ENCODE measurements at places on chromosomes 6 and 20.

- no peak for DNase-seq
Measured at GRCh38 chr6:116741571-116741970, 23.9 kb downstream of the FAM162B start.

DNA sequence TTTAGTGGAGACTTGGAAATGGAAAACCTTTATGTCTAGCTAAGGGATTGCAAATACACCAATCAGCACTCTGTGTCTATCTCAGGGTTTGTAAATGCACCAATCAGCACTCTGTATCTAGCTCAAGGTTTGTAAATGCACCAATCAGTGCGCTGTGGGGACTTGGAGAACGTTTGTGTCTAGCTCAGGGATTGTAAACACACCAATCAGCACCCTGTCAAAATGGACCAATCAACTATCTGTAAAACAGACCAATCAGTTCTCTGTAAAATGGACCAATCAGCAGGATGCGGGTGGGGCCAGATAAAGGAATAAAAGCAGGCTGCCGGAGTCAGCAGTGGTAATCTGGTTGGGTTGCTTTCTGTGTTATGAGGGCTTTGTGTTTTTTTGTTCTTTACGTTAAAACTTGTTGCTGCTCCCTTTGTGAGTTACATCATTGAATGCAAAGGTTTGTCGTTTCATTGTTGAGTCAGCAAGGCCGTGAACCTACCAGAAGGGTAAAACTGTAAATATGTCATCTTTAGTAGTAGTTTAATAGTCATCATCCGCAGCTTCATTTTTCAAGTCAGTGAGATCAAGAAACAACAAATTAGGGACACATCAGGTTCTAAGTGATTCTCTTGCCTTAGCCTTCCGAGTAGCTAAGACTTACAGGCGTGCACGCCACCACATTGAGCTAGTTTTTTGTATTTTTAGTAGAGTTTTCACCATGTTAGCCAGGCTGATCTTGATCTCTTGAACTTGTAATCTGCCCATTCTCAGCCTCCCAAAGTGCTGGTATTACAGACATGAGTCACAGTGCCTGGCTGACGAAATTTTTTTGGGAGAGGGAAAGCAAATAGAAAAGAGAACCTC lies 22.7 kb upstream of the NUP153 start:
- DNase-seq, result no peak

DNA sequence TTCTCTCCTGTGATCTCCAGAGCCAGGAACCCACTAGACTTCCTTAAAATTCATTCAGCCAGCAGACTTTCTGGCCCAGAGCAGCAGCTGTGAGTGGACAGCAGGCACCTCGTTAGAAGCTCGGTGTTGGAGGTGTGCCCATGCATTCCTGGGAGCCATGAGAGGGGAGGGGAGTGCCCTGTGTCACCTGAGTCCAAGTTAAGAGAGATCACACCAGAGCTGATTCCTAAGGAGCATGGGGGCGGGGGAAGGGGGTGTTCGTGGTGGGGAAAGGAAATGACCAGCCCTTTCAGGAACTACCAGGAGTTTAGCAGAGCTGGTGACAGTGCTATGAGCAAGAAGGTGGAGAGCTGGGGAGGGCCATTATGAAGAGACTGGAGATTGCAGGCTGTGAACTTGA lies 46.9 kb downstream of the GFRA4 start:
- DNase-seq, result no peak

DNA sequence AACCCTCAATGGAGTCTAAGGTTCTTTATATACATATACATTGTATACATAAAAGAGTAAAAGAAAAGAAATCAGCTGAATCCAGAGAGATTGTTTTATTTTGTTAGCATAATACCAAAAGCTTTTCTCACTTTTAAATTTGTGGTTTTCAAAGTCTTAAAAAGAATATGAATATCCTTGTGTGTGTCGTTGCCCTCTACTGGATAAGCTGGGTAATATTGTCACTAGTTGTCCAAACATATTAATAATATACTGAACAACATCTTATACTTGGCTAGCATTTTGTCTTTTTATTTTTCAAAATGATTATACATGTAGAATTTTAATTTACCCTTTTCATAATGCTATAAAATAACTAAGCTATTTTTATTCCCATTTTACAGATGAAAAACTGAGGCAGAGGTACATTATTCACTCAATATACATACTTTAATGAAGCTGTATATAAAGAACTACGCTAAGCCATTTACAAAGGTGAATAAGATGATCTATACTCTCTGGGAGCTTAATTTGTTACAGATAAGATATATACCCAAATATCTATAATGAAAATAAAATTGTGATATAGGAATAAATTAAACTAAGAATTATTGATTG lies 531.7 kb downstream of the TFAP2B start:
- no peak for DNase-seq

GRCh38 chr6:63295553-63296194 lies 24.1 kb downstream of the LGSN start:
- no peak for DNase-seq

DNA sequence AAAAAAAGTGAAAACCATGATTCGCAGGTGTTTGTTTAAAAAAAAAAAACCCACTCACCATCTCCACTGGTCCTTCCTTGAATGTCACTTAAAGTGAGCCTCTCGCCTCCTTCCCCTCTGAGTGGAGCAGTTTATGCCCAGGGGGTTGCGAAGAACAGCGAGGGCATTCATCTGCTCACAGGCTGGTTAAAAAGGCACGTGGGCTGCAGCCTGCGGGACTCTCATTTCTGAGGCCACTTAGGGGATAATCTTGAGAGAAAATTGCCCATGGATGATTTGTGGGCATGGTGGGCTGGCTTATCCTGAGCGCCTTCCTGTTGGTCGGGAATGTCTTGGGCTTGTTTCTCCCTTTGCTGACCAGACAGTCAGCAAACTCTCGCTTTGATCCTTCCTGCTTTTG lies 18.9 kb downstream of the BCAS4 start:
- DNase-seq, result no peak

DNA sequence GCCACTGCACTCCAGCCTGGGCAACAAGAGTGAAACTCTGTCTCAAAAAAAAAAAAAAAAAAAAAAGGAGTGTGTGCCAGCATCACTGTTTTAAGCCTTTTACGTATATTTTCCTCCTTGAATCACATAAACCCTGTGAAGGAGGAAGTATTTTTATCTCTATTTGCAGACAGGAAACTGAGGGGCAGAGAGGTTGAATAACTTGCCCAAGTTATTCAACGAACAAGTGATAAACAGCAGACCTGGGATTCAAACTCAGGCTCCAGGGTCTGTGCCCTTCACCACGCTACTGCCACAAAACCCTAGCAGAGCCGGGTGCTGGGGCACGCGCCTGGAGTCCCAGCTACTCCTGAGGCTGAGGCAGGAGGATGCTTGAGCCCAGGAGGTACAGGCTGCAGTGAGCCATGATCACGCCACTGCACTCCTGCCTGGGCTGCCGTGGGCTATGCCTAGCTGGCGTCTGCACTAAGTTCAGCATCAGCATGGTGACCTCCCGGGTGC lies 9.4 kb upstream of the AVP start:
- no peak for DNase-seq

DNA sequence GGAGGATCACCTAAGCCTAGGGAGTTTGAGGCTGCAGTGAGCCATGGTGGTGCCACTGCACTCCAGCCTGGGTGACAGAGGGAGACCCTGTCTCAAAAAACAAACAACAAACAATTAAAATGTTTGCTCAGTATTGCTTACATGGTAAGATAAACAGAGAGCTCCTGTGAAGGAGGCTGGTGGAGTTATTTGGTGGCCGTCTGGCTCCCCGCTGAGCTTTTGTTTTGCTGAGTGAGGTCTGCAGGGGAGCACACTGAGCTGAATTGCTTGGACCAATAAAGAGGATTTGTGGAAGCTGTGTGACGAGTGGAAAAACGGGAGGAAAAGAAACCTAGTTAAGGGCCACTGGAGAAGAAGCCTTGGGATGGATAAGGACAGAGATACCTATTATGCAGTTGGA lies 41.1 kb upstream of the BMP6 start:
- no peak for DNase-seq

DNA sequence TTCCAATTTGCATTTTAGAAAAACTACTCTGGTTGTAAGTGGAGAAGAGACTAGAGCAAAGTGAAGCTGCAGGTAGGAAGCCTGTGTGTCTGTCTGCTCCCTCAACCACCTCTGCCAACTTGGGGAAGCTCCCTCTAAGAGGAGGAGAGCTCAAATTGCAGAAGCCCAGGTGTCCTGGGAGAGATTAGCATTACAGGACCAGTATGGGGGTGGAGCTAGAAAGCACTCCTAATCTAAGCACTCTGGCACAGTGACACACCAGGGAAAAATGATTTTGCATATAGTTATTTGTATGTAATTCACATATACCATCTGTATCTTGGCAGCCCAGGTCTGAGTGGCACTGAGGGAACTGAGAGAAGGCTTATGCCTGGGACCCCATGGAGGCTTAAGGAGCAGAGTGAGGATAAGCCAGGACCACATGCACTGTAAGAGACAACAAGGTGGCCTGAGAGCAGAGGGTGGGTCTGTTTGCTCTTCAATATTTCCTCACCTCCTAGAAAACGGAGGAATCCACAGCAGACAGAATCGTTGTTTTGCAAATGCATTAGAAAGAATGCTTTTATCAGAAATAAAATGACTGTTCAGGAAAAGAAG lies 13.6 kb downstream of the GSTA2 start:
- DNase-seq, result no peak

- DNase-seq, result peak; percentile 49
Measured at GRCh38 chr6:90362318-90362717, 65.7 kb upstream of the BACH2 start.

DNA sequence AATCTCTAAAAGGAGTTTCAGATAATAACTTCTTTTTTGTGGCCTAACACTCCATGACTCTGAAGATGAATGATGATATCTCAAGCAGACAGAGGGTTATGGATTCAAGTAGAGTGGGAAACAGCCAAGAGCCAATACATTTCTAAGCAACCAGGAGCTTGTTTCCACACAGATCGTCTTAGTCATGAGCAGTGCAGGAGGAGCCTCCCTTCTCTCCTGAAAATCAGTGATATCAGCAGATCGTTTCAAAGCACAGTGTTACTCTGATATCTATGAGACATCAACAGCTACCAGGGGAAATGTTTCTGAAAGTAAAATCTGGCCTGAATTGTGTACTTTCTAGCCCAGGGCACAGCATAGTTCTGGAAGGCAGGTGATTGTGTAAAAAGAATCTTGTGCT lies 11.5 kb downstream of the ADGRG6 start:
- DNase-seq, result peak; percentile 96

DNA sequence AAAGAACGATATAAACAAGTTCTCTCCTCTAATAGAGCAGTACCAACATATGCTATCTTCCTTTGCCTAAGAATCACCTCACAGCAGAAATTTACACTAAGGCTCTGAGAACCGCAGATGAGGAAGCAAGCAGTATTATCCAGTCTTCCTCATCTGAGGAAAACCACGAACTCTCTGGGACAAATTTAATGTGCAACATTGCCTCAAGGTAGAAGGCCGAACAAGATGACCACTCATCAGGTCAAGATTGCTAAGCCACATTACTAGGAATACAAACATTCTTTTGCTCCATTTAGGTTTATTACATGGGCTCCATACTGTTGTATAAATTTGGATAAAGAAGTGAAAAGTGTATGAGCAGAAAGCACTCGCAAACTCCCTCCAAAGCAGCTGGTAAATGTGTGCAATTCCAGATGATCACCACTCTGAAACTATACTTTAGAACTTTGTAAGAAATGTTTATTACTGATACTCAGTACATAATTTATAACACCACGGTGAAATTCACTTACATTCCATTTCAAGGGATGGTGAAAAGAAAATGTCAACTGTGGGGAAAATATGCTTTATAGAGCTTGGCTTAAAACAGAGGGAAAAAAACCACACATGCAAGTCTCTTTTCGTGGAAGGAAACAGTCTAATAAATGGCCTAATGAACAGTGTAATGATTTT lies 398.4 kb downstream of the BTBD9 start:
- no peak for DNase-seq

GRCh38 chr6:106823732-106824351 lies 150.7 kb downstream of the CD24 start:
- no peak for DNase-seq

GRCh38 chr6:133804265-133804664 lies 84.6 kb upstream of the TCF21 start:
- DNase-seq, result peak; percentile 84

DNA sequence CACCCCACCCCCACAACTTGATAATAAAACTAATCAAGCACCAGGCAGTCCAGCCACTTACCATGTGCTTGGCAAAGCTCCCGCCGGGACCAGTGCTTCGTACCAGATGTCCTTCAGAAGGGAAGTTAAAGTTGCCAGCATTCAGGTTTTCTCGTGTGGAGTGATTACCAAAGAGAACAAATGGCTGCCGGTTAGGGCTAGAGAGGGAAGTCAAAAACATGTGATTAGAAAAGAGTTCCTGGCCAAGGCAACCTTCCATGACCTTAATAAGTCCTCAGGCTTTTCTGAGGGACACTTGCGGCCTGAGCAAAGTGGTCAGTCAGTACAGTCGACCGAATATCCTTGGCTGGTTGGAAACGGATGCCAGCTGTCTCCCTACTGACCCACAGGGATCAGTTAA lies 67.0 kb downstream of the DNAAF9 start:
- DNase-seq, result peak; percentile 8

DNA sequence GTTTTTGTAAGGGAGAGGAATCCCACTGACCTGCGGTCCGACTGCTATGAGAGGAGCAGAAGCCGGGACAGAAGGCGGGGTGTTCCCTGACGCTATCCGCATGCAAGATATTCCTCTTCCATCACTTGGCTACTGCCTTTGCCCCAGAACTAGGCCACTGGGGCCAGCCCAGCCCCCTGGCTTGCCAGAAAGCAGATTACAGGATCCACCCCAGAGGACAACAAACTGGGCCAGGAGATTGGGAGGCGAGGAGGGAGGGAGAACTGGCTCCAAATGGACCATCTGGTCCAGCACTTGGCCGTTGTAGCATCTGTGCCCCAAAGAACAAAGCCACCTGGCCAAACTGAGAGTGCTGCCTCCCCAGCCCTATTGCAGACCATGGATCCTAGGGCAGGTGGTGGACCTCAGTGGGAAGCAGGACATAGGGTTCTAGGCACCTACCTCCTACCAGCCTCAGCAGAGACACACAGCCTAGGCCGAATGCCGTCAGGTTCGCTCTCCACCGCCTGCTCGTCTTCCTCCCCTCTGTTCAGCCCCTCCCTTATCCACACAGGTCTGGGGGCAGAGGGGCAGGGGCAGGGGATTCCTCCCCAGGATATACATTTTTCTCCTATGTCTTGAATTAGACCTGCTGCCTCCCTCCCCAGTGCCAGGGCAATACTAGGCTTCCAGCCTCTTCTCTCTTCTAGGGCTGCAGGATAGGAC lies 4.0 kb downstream of the MDGA1 start:
- no peak for DNase-seq

DNA sequence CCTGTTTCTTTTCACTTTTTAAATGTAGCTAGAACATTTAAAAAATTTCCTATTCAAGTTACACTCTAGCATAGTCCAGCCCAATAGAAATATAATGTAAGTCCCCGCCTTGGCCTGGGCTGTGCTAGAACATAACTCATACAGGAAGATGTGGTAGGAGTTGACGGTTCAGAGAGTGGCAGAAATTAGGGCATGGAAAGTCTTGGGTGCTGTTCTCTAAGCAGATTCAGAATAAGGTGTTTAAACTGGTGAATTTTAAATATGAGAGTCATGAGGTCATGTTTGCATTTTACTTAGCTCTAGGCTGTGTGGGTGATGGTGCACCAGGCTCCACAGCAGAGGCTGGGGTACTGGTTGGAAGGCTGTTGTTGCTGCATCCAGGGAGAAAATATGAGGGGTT lies 256.5 kb downstream of the FARS2 start:
- no peak for DNase-seq

GRCh38 chr6:7628909-7629308 lies 38.9 kb downstream of the SNRNP48 start:
- no peak for DNase-seq

Measured in amniotic epithelial cell (primary cell).